Left cardiac atrium (tissue), 4 donors: ENCODE measurements at places on chromosomes 1 and 21. TPM values are rescaled to one million over a fixed set of nuclear protein-coding genes. Genes with fewer than 3 reads are reported as not detected.

- no peak for DNase-seq
Measured at GRCh38 chr1:42231253-42231652, 66.7 kb upstream of the GUCA2A start.

DNA sequence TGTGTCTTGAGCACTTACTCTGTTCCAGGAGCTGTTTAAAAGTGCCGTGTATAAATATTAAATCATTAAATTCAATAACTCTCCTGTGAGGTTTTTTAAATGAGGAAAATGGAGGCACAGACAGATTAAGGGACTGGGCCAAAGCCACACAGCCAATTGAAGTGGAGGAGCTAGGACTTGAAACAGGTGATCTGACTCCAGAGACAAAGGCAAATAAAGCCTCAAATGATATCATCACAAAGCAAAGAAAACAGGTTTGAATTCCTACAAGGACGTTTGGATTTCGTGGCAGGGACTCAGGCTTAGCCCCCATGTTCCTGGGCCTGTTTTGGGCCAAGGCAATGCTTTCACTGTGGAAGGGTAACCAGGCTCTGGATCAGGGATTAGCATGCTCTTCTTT, 45.2 kb upstream of the DMBX1 start:
- DNase-seq = no peak

Gene CZIB
- 53.7 TPM for total RNA-seq

- DNase-seq = peak; percentile 93
Measured at GRCh38 chr1:100037927-100038659, 68.3 kb downstream of the SLC35A3 start.

GRCh38 chr1:155198547-155198906, 9.2 kb downstream of the THBS3 start:
- DNase-seq = no peak

GRCh38 chr1:84722794-84723193, 32.5 kb upstream of the SSX2IP start:
- no peak for DNase-seq

DNA sequence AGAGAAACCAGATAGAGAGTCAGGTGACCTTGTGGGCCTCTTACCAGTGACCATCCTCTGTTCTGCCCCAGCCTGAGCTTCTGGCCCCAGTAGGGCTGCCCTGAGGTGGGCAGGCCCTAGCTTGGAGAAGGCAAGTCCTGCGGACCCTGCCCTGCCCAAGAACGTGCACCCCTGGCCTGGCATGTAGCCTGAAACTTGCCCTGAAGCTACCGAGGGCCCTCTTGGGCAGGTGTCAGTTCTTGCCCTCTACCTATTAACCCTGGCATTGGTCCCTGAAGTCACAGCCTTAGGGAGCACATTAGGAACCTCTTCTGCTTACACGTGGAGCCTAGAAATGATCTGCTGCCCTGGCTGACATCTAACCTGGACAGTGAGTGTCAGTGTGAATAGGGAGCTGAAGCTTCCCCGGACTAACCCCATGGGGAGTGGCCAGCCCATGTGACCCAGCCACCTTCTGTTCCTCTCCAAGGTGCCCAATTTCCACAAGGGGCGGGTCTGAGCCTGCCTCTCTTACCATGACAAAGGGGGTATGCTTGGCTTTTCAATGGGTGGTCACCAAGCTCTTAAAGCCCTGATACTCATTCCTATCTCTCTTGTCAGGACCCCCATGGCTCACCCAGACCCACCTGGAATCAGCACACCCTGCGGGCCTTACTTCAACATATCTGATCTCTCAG, 163.0 kb downstream of the ZSCAN20 start:
- no peak for DNase-seq

Gene EXO1
- total RNA-seq = 0.24 TPM

Gene SLC44A5
- 1.2 TPM for total RNA-seq

DNA sequence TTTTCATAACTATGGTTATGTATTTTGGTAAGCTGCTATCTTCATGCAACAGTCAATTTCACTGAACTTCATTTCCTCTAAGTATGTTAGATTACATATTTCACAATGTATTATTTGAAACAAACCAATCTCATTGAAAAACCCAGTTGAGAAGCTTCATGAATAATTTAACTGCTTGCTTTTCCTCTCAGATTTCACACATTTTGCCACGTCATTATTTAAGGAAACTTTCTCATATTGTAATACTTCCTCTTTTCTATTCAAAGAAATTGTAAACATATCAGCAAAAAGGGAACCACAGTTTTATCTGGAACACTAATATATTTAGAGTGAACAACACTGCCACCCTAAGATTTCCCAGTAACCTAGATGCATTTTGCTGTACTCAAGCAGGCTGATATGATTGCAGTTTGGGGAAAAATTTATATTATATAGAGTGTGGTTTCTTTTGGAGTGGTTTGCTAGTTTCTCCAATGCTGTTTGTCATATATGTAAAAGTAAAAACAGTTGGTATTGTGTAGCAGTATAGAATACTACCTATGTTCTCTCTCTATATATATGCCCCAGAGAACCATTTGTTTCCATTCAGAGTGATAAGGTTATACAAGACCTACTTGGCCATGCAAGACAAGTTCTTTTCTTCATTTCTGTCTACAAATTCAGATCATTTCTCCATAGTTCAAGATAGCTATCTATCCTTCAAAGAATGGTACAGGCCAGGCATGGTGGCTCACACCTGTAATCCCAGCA, 28.4 kb upstream of the AHCTF1 start:
- DNase-seq = no peak

DNA sequence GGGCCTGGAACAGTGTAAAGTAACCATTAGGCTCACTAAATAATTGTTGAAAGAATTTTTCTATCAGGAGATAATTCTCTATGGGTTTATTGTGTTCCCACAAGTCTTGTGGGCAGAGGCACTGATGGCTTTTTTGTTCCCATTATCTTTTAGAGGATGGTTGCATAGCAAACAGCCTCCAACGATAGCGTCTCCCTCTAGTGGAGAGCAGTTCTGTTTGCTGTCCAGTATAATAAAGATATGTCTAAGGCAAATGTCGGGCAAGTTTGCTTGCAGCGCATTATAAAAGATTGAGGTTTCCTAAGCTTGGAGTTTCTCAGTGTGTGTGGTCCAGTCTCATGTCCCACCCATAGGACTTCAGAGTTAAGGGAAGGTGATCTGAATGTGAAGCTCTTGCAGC, 1.3 kb upstream of the SLC6A17 start:
- no peak for DNase-seq

- DNase-seq = no peak
Measured at GRCh38 chr1:174134003-174134659, 25.2 kb upstream of the RABGAP1L start.

DNA sequence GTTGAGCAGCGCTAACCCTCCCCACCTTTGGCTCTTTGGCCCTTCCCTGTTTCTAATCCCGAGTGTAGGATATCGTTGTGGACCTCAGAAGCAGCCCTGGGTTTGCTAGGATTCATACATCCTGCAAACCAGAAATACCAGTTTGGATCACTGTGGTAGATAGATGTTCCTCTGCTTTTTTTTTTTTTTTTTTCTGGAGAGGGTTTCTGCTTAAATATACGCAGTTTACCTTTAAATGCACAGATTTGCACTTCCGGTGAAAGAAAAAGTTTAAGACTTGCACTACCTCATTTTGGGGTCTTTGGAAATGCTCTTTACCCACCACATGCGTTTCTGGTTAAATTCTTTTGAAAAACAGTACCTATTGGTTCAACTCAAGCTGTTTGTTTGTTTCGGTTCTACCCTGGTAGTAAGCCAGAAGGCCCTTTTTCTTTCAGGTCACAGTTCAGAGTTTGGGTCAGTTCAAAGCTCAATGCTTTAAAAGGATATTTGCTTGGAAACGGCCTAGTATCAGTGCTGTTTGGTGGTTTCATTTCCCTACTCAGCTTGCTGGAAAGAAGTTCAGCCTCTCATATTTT, 908 bp downstream of the DDI2 start:
- DNase-seq = no peak
